Gastrocnemius medialis (tissue), 4 donors: ENCODE measurements at places on chromosomes 4 and X.

- no peak overlapping the region for H3K4me3 ChIP-seq
- DNase-seq: peak; percentile 14
- H3K27me3 ChIP-seq: no peaks in the 10 kb centered on the region
- H3K4me1 ChIP-seq: peaks cover 5% of the 10 kb centered on the region
- H3K36me3 ChIP-seq: no peaks in the 10 kb centered on the region
Observed at GRCh38 chr4:87838890-87839591, 6.3 kb downstream of the MEPE start.

- DNase-seq: no peak
- H3K4me3 ChIP-seq: no peak overlapping the region
- no peaks in the 10 kb centered on the region for H3K36me3 ChIP-seq
Observed at GRCh38 chrX:30935985-30936384, 46.9 kb upstream of the TAB3 start.

DNA sequence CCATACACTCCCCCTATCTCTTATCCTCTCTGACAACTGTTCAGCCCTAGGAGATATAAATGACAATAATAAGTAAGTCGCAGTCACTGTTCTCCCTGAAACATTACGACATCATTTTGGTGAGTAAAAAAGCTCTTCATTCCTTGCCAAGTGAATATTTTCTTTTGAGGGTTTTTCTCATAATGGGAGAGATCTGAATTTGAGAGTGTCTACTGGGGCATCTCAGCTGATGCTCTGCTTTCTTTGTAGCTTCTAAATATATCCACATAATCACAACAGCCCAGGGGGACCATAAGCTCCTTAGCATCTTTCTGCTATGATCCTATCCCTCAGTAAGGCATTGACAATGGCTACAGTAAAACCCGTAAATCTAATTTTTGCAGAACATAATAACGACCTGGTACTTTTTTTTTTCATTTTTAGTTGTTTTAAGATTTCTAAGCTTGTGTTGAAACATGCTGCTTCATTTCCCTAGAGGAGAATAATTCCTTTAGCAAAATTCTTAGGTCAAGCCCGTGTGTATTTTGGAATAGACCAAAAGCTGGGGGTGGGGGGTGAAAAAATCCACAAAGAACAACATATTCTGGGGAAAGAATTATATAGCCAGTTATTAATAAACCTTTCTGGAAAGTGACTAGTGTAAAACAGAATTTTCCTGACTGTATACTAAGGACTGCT, 78.1 kb upstream of the GPM6B start:
- no peak overlapping the region for H3K27ac ChIP-seq
- no peak overlapping the region for H3K4me3 ChIP-seq
- no peaks in the 10 kb centered on the region for H3K4me1 ChIP-seq
- no peaks in the 10 kb centered on the region for H3K27me3 ChIP-seq

- H3K4me1 ChIP-seq: no peaks in the 10 kb centered on the region
- H3K27me3 ChIP-seq: no peaks in the 10 kb centered on the region
- H3K36me3 ChIP-seq: no peaks in the 10 kb centered on the region
- no peak for DNase-seq
- H3K4me3 ChIP-seq: no peak overlapping the region
Observed at GRCh38 chr4:168291242-168291641, 27.3 kb downstream of the DDX60 start.
